ENCODE measurements at places on chromosomes 16 and 17.

GRCh38 chr17:38912221-38912813 is 13.1 kb upstream of the LASP1NB start:
- no peak for DNase-seq

GRCh38 chr16:88130681-88131080 is 179.4 kb downstream of the BANP start:
- DNase-seq, result no peak

- DNase-seq, result peak; percentile 73
Observed at GRCh38 chr17:64739316-64740058, 77.4 kb upstream of the SMURF2 start.

GRCh38 chr16:1820096-1820945 is 6.3 kb downstream of the HAGH start:
- no peak for DNase-seq

GRCh38 chr17:1939981-1940809 is 84.9 kb downstream of the RTN4RL1 start:
- DNase-seq, result no peak

DNA sequence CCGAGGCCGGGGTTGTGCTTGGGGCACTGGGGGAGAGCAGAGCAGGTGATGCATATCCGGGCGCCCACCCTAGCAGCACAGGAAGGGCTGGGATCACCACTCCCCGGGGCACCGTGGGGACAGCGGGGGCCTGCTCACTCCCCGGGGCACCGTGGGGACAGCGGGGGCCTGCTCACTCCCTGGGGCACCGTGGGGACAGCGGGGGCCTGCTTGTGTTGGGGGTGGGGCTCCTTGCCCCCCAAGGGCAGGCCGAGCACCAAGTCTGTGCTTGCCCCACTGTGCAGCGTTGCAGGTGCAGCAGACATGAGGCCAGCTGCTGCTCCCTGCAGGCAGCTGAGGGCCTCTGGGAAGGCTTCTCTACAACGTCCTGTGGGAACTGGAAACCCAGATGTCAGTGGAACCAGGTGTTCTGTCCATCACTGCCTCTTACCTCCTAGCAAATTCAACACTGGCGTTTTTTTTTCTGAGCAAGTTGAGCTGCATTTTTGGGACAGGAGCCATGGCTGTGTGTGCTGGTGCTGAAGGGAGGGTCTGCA is 25.0 kb upstream of the ZNF750 start:
- no peak for DNase-seq

All from inflammatory macrophage treated with lipopolysaccharide for 4 hours (primary cell).